ENCODE measurements at places on chromosomes 3 and 15.

DNA sequence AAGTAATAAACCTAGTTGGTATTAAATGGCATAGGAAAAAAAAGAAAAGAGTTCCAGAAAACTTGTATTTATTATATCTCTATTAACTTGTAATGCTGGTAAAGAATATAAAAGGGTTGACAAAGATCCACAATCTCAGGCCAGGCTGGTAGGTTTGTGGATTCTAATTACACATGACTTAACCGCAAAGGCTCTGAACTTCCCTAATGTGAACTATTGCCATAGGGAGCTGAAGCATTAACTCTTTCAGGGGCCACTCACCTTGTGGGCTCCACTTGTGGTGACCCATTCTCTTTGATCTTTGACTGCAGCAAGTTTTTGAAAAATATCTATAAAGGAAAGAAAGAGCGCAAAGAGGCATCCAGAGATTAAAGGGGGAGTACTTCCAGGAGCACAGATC lies 58.5 kb downstream of the NEK10 start:
- no peak for DNase-seq

DNA sequence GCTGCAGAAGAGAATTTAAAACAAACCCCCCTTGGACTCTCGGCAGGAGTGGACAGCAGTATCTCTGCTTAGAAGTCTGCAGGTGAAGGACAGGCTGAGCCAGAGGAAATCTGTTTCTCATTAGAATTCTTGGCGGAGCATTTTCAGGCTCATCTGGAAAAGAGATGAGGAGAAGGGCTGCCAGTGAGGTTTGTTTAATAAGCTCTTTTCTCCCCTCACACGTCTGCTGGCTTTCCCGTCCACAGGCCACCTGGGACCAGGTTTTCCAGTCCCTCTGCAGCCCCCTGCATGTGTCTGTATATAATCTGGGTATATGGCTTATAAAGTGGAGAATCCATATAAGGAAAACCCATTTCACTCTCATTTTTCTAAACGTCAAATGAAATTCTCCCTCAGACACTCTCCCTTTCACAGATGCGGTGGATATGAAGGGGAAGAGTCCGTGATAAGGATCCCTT lies 155.4 kb upstream of the TPM1 start:
- DNase-seq: no peak

GRCh38 chr15:83061680-83062079 lies 5.4 kb downstream of the BTBD1 start:
- DNase-seq: no peak

DNA sequence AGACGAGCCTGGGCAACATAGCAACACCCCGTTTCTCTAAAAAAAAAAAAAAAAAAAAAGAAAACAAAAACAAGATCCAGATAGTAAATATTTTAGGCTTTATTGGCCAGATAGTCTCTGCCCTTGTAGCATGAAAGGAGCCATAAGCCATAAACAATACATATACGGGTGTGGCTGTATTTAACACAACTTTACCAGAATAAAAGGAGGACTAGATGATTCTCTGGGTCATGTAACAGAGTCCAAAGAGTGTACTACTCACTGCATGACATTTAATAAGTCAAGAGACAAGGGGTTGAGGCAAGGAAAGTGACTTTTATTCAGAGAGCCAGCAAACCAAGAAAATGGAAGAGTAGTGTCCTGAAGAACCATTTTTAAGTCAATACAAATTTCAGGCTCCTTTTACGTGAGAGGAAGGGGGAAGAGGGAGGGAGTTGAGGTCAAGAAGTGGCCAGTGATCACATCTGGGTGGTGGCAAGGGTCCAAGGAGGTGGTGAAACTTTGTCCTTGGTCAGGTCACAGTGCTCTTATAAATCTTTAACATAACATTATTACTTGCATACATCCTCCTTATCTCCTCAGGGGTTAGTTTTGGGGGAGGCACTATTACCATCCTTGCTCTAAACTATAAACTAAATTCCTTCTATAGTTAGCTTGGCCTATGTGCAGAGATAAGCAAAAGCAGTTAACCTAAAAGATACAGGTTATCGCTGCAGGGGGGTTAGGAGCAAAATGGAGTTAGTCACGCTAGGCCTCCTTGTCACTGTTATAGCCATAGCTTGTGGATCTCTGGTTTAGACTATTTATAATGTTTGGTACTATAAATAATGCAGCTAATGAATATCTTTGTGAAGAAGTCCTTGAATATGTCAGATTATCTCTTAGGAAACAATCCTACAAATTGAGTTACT lies 46.1 kb downstream of the METTL6 start:
- DNase-seq: no peak

- no peak for DNase-seq
Measured at GRCh38 chr3:115836944-115837343, 213.6 kb downstream of the GAP43 start.

GRCh38 chr15:89802986-89803824 lies 11.4 kb downstream of the ANPEP start:
- no peak for DNase-seq

DNA sequence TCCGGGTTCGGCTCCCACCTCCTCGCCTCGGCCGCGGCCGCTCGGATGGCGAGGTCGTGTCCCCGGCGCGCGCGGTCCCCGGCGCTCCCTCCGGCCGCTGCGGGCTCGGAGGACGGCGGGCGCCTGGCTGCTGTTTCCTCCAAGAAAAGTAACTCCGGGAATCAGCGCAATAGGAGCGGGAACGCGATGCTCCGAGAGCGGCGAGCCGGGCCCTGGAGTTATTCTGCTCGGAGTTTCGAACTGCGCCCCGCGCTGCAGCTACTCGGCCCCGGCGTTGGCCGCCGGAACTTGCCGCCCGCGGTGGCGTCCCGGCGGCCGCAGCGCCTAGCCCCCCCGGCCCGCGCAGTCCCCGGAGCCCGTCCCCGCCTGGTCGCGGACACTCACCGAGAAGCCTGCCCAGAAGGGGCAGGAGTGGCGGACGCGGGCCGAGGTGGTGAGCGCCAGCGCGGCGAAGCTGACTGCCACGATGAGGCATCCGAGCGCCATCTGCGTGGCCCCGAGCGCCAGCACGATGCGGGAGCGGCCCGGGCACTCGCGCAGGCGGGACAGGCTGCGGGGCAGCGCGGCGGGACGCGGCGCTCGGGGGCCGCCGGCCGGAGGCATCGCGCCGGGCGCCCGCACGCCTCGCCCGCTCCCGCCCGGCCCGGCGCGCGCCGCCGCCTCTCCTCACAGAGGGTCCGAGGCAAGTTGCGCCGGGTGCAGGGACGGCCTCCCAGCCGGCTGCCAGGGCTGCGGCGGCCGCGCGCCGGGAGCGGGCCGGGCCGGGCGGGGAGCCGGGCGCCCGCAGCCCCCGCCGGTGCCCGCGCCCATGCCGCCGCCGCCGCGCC lies 251.9 kb downstream of the TJP1 start:
- DNase-seq: no peak

GRCh38 chr3:182925944-182926337 lies 54.4 kb downstream of the DCUN1D1 start:
- no peak for DNase-seq

DNA sequence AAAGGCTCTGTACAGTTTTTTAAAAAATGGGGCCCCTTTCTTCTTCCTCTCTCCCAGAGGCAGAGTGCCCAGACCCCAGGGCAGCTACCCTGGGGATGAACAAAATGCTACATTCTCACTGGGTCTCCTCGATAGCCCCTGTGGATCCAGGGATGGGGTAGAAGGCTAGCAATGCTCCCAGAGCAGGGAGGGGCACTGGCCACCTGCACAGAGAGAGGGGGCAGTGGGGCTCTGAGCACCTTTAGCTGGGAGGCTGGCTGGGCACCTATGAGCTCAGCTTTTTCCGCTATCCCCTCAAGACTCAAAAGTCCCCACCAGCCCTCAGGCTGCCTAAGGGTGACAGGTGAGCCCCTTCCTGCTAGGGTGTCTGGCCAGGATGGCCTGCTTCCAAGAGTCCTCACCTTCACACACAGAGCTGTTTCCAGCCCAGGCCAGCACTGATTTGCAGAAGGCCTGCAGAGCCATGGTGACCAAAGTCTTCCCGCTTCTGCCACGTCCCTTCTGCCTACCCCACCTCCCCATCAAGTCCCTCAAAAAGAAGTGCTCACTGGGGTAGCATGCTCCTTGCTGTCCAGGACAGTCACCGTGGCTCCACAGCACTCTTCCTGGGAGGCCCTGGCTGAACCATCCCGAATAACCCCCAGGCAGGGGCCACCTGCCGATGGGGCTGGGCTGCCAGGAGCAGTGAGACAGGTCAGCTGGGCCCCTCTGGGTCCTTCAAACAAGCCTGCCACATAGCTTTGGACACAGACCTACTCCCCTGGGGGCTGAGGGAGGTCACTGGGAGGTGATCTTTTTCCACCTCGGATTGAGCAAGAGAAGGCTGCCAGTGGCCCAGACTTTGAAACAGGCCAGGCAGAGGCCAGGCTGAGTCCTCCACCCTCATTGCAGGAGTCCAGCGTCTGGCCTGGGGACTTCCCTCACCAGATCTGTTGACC lies 20.4 kb downstream of the BMF start:
- no peak for DNase-seq

DNA sequence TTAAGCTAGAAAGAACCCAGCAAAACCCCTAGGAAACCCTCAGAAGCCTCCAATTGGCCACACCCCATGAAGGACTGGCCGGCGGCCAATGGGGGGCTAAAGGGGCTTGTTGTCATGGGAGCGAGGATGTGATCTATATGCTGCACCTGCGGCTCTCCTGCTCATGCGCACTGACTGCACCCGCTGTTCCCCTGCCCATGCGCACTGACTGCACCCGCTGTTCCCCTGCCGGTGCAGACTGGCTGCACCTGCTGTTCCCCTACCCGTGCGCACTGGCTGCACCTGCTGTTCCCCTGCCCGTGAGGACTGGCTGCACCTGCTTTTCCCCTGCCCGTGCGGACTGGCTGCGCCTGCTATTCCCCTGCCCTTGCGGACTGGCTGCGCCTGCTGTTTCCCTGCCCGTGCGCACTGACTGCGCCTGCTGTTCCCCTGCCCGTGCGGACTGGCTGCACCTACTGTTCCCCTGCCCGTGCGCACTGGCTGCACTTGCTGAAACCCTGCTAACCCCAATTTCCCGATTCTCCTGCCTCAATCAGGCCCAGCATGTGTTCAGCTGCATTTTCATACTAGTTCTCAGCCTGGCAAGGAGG lies 16.8 kb upstream of the MCCC1 start:
- DNase-seq: peak; percentile 64

- no peak for DNase-seq
Measured at GRCh38 chr3:37808656-37809055, 53.0 kb upstream of the CTDSPL start.

DNA sequence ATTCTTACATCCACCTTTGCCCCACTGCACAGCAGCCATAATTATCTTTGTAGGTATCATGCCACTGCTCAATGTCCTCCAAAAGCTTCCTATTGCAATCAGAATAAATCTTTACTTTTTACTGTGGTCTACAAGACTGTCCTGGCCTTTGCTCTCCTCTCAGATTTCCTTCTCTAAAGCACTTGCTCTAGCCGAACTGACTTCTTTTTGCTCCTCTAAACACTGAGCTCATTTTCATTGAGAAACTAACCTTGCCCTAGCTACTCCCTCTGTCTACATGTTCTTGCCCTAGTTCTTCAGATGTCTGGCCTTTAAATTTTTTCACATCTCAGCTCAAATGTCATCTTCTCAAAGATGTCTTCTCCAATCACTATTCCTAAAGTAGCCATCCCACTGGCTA lies 342.8 kb downstream of the TBC1D5 start:
- no peak for DNase-seq

- no peak for DNase-seq
Measured at GRCh38 chr15:63986185-63986680, 60.1 kb downstream of the DAPK2 start.

DNA sequence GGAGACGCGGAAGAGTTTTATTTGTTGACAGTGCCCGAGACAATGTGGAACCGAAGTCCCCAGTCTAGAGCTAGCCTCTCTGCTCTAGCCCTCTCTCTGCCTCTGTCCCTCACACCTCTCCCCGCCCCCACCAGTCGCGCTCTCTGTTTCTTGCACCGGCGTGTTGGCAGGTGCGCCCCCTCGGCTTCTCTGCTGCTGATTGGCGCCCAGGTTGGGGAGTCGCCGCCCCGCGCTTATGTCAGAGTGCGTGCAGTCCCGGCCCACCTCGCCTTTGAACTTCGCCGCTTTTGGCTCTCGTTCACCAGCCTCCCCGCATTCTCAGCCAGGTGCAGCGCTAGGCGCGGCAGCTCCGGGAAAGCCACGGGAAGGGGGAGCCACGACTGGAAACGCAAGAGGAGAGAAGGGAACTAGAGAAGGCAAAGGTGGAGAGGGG lies at the start of gene SOX14:
Gene SOX14, plus strand, starts transcription at position 315 of the 433 bp plus-strand sequence. CDS start 470 bp downstream, outside the sequence.
- no peak for DNase-seq

DNA sequence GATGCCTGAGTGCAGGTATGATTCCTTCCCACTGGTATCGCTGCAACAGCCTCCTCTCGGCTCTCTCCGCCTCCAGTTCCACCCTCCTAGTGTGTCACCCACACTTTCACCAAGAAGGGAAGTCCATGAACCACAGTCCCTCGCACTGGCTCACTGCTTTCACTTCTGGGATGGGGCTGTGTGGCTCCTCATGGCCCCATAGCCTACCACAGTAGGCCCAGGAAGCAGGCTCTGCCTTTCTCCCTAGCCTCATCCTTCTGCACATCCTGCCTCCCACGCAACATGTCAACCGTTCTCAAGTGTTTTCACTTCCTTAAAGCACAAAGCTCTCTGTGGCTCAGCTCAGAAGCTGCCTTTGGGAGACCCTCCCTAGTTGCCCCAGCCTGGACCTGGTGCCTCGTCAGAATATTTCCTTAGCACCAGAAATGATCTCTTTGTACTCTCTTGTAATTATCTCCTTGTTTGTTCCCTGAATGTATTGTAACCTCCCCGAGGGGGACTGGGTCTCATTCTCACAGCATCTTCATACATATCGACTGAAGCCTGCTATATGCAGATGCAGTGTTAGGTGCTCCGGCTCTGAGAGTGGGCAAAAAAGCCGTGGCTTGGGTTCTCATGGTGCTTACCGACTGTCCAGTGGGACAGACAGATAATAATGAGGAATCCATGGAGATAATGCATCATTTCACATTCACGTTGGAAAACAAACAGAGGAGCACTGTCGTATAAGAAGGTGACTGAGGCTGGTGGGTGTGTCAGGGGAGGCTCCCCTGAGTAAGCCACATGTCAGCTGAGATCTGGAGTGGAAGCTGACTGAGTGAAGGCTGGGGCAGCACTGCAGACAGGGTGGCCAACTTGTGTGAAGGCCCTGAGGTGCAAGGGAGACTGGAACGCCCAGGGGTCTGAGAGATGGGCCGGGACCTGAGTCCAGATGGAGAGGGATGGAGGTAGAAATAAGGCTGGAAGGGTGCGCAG lies 107.1 kb downstream of the DGKG start:
- no peak for DNase-seq

- DNase-seq: peak; percentile 45
Measured at GRCh38 chr3:188432802-188433520, 279.0 kb downstream of the LPP start.

GRCh38 chr3:161690299-161690620 lies 193.7 kb downstream of the OTOL1 start:
- DNase-seq: no peak

GRCh38 chr15:52328680-52329079 lies 33.1 kb upstream of the MYO5C start:
- DNase-seq: no peak

GRCh38 chr15:68642491-68642845 lies 63.7 kb downstream of the CORO2B start:
- DNase-seq: no peak

DNA sequence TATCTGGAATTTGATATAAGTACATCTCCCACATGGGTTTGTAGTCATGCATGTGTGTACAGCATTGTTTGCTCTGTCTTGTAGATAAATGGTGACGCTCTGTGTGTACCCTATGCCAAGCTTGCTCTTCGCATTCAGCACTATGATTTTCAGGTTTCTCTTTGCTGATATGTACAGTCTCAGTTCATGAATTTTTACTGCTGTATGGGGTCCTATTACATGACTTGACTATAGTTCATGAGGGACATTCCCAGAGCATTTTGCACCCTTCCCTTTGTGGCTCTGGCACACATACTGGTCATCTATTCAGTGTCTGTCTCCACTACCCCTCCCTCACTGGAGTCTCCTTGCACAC lies 132.7 kb downstream of the EEFSEC start:
- no peak for DNase-seq

Data from CD4-positive, alpha-beta T cell treated with Interleukin-21 for 1 hour (primary cell).